GM12891 (cell line): ENCODE measurements at places on chromosomes 7 and 10.

- no peak for DNase-seq
Observed at GRCh38 chr10:74828946-74829345, 2.5 kb downstream of the KAT6B start.

DNA sequence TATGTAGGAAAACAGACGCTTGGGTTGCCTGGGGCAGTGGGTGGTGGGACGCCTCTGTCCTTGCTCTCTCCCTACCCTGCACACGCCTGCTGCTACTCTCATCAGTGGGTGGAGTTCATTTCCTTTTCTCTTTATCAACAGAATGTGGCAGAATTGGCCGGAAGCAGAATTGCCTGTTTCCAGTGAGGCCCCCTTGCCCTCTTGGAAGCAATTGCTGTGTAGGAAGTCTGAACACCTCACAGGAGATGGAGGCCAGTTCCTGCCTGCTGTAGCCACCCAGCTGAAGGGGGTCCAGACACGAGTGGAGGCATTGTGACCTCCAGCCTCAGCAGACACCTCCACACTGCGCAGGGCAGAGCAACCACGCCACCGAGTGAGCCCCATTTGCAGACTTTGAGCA is 331.6 kb upstream of the ZNF32 start:
- no peak for DNase-seq

DNA sequence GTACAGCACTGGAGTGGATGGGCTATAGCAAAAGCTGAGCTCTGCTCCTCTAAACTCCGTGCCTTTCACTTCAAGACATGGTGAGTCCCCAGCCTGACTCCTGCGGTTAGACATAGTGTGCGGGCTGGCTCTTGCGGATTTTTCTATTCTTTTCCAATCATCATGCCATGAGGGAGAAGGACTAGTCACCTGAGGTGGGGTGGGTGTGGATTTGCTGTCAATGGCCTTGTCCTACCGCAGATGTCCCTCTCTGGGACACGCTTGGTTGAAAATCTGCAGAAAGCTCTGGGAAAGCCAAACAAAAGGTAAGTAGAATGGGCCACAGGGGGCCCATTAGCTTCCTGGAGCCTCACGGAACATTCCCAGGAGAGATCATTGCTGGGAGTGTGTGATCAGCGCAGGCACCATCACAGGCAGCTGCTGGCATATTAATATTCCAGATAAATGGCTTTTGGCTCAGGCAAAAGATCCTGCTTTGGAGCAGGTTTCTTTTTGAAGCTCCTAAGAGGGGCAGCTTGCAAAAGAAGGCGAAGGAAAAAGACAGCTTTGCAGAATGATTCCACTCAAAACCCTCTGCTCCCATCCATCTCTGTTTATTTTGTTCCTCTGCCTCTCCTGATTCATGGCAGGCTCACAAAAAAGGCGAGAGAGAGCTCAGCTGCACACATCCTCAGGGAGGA is 509.0 kb upstream of the ZMIZ1 start:
- DNase-seq, result no peak

DNA sequence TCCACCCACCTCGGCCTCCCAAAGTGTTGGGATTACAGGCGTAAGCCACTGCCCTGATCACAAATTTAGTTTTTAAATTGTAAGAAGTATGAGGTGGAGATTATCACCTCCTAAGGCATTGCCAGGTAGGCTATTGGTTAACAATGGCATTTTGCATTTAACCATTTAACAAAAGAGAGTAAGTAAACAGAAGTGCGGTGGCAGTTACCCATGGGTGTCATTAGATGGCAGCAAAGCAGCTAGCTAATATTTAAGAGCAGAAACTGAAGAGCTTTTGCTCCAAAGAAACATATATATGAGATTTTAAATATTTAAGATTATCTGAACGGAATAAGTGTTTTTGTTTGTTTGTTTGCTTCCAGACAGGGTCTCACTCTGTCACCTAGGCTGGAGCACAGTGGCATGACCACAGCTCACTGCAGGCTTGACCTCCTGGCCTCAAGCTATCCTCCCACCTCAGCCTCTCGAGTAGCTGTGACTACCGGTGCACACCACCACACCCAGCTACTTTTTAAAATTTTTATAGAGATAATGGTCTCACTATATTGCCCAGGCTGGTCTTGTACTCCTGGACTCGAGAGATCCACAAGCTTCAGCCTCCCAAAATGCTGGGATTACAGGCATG is 325.5 kb upstream of the C7orf33 start:
- no peak for DNase-seq

GRCh38 chr10:77041636-77042258 is 595.9 kb downstream of the KCNMA1 start:
- no peak for DNase-seq

DNA sequence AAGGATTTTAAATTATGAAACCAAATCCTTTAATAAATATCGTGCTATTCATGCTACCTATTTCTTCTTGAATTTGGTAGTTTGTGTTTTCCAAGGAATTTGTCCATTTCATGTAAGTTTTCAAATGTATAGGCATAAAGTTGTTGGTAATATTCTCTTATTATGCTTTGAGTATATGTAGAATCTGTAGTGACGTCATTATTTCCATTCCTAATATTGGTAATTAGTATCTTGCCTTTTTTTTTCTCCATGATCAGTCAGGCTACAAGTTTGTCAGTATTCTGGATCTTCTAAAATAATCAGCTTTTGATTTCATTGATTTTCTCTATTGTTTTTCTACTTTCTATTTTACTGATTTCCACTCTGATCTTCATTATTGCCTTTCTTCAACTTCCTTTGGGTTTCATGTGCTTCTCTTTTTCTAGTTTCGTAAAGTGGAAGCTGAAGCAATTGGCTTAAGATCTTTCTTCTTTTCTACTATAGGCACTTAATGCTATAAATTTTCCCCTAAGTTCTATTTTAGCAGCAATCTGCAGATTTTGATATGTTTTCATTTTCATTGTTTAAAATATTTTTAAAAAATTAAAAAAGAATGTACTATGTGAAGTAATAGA is 156.5 kb upstream of the HDAC9 start:
- no peak for DNase-seq

DNA sequence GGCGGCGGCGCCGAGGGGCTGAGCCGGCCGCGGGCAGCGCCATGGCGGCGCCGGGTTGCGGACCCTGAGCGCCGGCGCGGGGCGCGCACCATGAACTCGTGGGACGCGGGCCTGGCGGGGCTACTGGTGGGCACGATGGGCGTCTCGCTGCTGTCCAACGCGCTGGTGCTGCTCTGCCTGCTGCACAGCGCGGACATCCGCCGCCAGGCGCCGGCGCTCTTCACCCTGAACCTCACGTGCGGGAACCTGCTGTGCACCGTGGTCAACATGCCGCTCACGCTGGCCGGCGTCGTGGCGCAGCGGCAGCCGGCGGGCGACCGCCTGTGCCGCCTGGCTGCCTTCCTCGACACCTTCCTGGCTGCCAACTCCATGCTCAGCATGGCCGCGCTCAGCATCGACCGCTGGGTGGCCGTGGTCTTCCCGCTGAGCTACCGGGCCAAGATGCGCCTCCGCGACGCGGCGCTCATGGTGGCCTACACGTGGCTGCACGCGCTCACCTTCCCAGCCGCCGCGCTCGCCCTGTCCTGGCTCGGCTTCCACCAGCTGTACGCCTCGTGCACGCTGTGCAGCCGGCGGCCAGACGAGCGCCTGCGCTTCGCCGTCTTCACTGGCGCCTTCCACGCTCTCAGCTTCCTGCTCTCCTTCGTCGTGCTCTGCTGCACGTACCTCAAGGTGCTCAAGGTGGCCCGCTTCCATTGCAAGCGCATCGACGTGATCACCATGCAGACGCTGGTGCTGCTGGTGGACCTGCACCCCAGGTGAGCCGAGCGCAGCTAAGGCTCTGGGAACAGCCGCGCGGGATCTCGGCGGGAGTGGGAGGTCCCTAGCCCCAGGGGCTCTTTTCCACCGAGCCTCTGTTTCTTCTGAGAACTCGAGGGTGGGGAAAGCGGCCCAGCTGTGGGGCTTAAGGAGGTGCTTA is at the start of gene GPR26:
GPR26 (plus strand) TSS at position 38 of the 919 bp plus-strand sequence; CDS start at position 91, 53 bp downstream.
- no peak for DNase-seq

DNA sequence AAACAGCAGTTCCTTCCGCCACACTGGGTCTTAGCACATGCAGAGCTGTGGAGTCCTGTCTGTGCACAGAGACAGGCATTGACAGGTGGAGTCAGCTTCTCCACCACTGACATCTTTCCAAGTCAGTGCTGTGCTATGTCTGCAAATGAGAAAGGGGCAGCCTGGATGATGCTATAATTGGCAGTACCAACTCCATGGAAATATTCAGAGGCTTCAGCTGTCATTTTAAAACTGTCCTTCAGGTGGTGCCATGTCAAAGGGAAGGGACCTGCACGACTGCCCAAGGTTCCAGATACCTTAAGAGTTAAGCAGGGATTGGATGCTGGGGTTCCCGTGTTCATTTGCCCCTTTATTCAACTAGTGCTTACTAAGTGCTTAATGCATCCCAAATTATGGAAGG is 258.0 kb upstream of the PRKCQ start:
- DNase-seq, result no peak

GRCh38 chr7:81267508-81267907 is 348.7 kb upstream of the SEMA3C start:
- DNase-seq, result no peak
